ENCODE measurements at places on chromosomes 13 and 19. TPM values are rescaled to one million over a fixed set of nuclear protein-coding genes. Genes with fewer than 3 reads are reported as not detected.

DNA sequence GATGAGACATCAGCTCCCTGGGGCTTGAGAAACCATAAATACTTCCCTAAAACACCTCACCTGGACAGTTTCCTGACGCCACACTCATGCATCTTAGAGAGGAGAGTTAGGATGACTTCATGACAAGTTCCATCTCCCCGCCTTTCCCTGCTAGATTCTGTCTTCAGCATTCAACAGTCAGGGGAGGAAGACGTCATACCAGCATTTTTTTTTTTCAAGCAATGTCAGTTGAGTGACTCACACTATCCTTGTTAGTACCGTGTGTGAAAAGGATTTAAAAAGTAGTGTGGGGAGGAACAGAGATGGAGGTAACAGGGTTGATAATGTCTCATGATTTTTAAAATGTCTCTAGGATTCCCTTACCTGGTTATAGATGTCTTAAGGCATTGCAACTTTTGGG is at the start of gene OR7D2:
TSS of gene OR7D2 (plus strand) at position 79 of the 400 bp plus-strand sequence. CDS start 6,803 bp downstream, outside the sequence.
- no peak for DNase-seq
- H3K4me1 ChIP-seq = no peaks in the 10 kb centered on the region
- no peaks in the 10 kb centered on the region for H3K36me3 ChIP-seq

DNA sequence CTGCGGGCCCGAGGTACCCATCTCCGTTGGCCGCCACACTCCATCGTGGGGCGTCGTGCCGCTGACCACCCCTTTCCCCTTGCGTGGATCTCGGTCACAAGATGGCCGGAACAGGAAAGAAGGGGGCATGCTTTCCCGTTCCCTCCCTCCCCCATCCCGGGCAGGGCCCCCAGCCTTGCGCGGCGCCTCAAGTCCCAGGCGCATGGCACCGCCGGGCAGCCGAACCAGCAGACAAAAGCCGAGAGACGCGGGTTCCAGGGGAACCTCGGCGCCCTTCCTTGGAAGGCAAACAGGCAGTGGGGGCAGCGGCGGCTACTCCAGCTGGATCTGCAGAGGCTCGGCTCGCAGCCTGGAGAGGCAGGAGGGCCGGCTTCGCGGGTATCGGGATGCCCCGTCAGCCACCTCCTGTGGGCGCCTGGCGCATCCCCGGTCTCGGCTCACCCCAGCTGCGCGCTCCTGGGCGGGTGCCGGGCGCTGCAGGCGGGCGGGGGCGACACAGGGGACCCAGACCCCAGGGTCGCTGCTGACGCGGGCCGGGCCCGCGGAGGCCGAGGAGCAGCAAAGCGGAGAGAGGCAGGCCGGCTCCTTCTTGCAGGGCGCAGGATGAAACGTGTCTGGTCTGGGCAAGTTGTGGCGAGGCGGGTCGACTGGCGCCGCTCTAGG is 439 bp downstream of the DZIP1 start:
- peak overlapping the region; percentile 75 for H3K27ac ChIP-seq
- DNase-seq = no peak
- no peaks in the 10 kb centered on the region for H3K36me3 ChIP-seq
- H3K27me3 ChIP-seq = no peaks in the 10 kb centered on the region
- H3K4me3 ChIP-seq = peak overlapping the region; percentile 20

DNA sequence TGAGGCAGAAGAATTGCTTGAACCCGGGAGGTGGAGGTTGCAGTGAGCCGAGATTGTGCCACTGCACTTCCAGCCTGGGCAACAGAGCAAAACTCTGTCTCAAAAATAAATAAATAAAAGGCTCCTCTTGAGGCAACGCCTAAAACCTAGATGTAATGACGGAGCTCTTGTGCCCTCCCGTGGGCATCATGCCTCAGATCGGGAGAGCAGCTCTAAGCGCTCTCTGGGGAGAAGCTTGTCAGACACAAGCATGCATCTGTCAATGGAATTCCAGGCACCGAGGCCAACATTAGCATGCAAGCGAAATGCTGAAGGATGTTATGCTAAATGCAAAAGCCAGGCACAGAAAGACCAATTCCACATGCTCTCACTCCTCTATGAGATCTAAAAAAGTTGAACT is 45.6 kb upstream of the MRI1 start:
- H3K4me3 ChIP-seq = no peak overlapping the region
- no peaks in the 10 kb centered on the region for H3K27me3 ChIP-seq
- H3K36me3 ChIP-seq = no peaks in the 10 kb centered on the region
- H3K4me1 ChIP-seq = no peaks in the 10 kb centered on the region
- DNase-seq = peak; percentile 14

- no peaks in the 10 kb centered on the region for H3K27me3 ChIP-seq
- no peaks in the 10 kb centered on the region for H3K36me3 ChIP-seq
- H3K4me3 ChIP-seq = no peak overlapping the region
- no peak overlapping the region for H3K27ac ChIP-seq
- H3K4me1 ChIP-seq = no peaks in the 10 kb centered on the region
Observed at GRCh38 chr19:28494461-28494860, 718.5 kb downstream of the UQCRFS1 start.

Gene CCL25
- not detected for total RNA-seq

Gene ZNF433
- total RNA-seq = 4.0 TPM

DNA sequence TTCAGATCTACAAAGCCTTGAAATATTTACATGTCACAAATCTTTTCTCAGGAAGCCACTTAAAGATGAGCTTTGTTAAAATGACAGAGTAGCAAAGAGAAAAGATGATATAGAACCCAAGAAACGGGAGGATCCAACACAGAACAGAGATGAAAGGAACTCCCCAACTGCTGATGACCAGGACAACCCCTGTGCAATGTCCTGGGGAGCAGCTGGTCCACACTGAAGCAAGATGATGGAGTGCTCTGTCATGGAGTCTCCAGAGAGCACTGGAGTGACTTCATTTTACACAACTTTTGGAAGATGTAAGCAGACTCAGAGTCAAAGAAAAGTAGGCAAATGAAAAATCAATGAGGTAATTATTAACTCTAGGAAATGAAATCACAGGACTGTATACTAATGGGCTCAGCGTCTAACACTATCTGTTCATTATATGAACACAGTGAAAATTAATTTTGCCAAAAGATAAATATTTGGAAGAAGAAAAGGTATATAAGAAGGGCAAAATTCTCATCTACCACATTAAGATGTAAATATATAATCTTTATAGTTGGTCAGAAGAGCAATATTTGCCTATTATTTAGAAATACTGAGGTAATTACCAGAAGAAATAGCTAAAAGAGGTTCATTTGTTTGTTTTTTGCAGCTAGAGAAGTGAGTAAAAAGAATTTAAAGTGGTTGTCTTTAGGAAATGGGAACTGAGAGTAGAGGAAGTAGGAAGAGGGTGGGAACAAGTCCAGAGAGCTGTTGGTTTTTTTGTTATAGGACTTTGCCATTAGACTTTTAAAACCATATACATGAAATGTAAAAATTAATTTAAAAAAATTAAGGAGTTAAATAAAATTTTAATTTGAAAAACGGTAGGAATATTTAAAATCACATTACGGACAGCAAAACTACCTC is 30.5 kb downstream of the MTRF1 start:
- no peak overlapping the region for H3K27ac ChIP-seq
- no peak for DNase-seq
- no peaks in the 10 kb centered on the region for H3K27me3 ChIP-seq
- peaks cover 3% of the 10 kb centered on the region for H3K4me1 ChIP-seq
- H3K36me3 ChIP-seq = no peaks in the 10 kb centered on the region

Gene EDDM13
- 0.33 TPM for total RNA-seq

DNA sequence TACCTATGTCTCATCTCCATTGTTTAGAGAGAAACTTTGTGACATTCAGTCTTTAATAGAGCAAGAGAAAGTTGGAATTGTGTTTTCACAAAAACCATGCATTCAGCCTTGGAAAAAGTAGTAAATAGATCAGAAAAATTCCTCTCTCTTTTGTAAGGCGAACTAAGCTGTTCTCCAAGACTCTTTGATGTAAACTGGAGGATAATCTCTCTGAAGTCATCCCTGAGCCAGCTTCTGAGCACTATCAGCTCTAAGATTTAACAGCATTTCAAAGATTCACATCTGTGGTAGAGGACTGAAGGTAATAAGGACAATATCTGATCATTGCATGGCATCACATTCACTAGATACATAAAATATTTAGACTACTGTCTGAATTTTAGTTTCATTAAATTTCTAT is 904.6 kb upstream of the ATXN8OS start:
- no peak overlapping the region for H3K27ac ChIP-seq
- no peaks in the 10 kb centered on the region for H3K4me1 ChIP-seq
- no peak for DNase-seq
- H3K36me3 ChIP-seq = no peaks in the 10 kb centered on the region
- H3K27me3 ChIP-seq = no peaks in the 10 kb centered on the region
- no peak overlapping the region for H3K4me3 ChIP-seq

Gene PGLYRP1
- not detected for total RNA-seq

Gene PTH2
- not detected for total RNA-seq

DNA sequence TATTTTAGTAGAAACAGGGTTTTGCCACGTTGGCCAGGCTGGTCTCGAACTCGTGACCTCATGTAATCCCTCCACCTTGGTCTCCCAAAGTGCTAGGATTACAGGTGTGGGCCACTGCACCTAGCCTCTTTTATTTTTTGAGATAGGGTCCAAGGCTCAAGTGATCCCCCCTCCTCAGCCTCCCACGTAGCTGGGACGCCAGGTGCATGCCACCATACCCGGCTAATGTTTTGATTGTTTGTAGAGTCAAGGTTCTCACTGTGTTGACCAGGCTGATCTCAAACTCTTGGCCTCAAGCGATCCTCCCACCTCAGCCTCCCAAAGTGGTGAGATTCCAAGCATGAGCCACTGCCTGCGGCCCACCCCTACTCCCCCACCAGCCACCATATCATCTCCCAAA is 6.3 kb downstream of the SLC7A9 start:
- no peaks in the 10 kb centered on the region for H3K4me1 ChIP-seq
- H3K27ac ChIP-seq = no peak overlapping the region
- no peaks in the 10 kb centered on the region for H3K27me3 ChIP-seq
- no peak for DNase-seq

Gene IGFL2
- not detected for total RNA-seq

DNA sequence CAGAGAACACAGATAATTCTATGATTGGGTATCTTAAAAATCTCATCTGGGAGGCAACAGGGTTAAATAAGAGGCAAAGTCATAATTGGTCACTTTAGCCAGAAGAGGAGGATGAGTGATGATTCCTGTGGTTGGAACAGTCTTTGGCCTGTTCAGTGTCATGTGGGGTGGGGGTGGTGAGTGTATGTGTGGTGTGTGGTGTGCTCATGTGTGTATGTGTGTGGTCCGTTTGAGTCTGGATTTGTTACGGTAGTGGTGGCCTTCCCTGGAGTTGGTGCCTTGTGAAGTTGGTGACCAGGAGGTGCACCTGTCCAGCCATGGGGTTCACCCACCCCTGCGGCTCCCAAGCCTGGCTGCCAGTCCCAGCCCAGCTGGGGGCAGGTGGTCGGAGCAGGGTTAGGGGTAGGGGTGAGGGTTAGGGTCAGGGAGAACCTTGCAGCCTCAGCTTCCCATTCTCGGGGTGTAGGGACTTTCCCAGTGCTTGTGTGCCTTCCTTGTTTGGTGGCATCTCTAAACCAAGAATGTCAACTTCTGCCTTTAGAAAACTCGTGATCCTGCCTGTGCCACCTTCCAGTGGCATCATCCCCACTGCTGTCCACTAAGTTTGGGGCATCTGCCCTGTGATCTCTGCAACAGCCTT is 97.5 kb downstream of the RAB20 start:
- no peak overlapping the region for H3K27ac ChIP-seq
- no peaks in the 10 kb centered on the region for H3K4me1 ChIP-seq
- no peak overlapping the region for H3K4me3 ChIP-seq
- no peaks in the 10 kb centered on the region for H3K36me3 ChIP-seq
- H3K27me3 ChIP-seq = no peaks in the 10 kb centered on the region

GRCh38 chr13:111659219-111659775 is 338.9 kb downstream of the TEX29 start:
- no peaks in the 10 kb centered on the region for H3K4me1 ChIP-seq
- DNase-seq = no peak
- no peak overlapping the region for H3K27ac ChIP-seq

- H3K36me3 ChIP-seq = no peaks in the 10 kb centered on the region
- peaks cover 22% of the 10 kb centered on the region for H3K27me3 ChIP-seq
- DNase-seq = no peak
- no peak overlapping the region for H3K27ac ChIP-seq
- no peak overlapping the region for H3K4me3 ChIP-seq
- H3K4me1 ChIP-seq = no peaks in the 10 kb centered on the region
Observed at GRCh38 chr13:102688306-102688973, 6.4 kb downstream of the METTL21C start.

GRCh38 chr13:98981369-98982080 is 3.7 kb upstream of the DOCK9 start:
- H3K4me3 ChIP-seq = no peak overlapping the region
- no peaks in the 10 kb centered on the region for H3K27me3 ChIP-seq
- H3K36me3 ChIP-seq = no peaks in the 10 kb centered on the region
- peaks cover 17% of the 10 kb centered on the region for H3K4me1 ChIP-seq
- DNase-seq = no peak
- H3K27ac ChIP-seq = no peak overlapping the region

- no peaks in the 10 kb centered on the region for H3K4me1 ChIP-seq
- no peaks in the 10 kb centered on the region for H3K27me3 ChIP-seq
Observed at GRCh38 chr19:10551698-10552301, 8.1 kb downstream of the ATG4D start.

DNA sequence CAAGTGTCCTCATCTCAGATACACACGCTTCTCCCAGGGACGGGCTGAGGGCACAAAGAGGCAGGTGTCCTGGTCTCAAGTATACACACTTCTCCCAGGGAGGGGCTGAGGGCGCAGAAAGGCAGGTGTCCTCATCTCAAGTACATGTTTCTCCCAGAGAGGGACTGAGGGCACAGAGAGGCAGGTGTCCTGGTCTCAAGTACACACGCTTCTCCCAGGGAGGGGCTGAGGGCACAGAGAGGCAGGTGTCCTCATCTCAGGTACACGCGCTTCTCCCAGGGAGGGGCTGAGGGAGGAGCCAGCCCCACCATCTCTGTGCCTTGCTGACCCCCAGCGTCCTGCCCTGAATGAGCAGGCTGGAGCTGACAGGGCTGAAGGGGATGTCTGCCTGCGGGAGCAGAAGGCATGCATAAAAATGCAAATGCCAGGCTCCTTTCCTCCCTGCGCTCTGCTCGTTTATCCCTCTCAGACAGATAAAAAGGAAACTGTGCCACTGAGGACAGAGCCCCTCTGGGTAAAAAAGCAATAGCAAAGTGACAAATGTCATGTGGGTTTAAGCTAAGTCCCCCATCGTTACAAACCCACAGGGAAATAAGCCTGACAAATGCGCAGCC is 96.1 kb upstream of the UQCRFS1 start:
- no peak for DNase-seq
- peaks cover 8% of the 10 kb centered on the region for H3K27me3 ChIP-seq
- H3K27ac ChIP-seq = no peak overlapping the region
- no peaks in the 10 kb centered on the region for H3K36me3 ChIP-seq
- no peak overlapping the region for H3K4me3 ChIP-seq

Gene RPS16
- 897 TPM for total RNA-seq

Gene PDS5B
- total RNA-seq = 25.7 TPM

Gene TTC9B
- total RNA-seq = 0.32 TPM

- no peaks in the 10 kb centered on the region for H3K4me1 ChIP-seq
- no peaks in the 10 kb centered on the region for H3K27me3 ChIP-seq
- H3K36me3 ChIP-seq = no peaks in the 10 kb centered on the region
- peak overlapping the region; percentile 10 for H3K27ac ChIP-seq
- no peak overlapping the region for H3K4me3 ChIP-seq
Observed at GRCh38 chr19:33273065-33273736, 29.1 kb downstream of the CEBPA start.

GRCh38 chr13:78709028-78709427 is 50.1 kb upstream of the OBI1 start:
- no peaks in the 10 kb centered on the region for H3K36me3 ChIP-seq
- DNase-seq = no peak
- no peak overlapping the region for H3K27ac ChIP-seq
- no peaks in the 10 kb centered on the region for H3K4me1 ChIP-seq

Gene EXOC3L2
- 3.3 TPM for total RNA-seq
